ENCODE measurements at places on chromosomes 5 and 9.

DNA sequence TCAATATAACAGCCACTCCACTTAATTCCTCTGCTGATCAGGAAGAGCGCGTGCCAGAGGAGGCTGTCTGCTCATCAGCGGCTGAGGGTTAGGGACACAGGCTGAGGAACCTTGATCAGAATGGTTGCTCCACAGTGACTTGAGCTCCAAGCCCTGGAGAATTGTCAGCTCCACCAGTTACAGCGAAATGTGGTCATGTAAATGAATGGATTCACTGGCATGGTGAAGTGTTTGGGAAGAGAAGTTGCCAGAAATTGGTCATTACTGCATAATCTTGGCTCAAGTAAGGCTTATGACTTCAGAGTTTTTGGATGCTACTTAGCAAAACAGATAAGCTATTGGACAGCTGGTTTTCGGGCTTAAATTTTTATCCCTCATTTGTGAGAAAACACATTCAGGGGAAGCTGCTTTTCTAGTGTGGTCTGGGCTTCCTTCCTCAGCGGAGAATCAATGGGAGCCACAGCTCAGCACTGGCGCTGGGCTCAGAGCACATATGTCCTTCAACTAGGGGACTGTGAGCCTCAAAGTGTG is 65.0 kb downstream of the PRRT1B start:
- DNase-seq: no peak

GRCh38 chr9:71644819-71645362 is 123.4 kb downstream of the CEMIP2 start:
- no peak for DNase-seq

DNA sequence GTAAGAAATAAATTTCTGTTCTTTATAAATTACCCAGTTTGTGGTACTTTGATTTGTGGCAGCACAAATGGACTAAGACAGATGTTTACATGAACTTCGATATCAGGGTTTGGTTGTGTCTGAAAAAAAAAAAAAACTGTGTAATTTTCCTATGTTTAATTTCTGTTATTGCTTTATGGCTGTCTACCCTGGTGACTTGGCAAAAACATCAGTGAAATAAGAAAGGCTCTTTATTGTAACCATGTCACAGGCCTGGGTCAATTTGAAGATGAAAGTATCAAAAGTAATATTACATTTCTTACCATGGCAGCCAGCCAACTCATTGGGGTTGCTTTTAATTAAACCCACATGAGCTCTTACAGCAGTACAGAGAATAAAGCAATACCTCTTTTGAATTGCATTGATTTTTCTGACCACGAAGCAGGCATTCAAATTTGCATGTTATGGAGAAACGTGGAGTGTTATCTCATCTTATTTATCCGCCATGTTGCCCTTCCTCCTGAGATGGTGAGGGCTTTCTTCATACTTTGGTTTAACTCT is 20.6 kb upstream of the SV2C start:
- DNase-seq: no peak

DNA sequence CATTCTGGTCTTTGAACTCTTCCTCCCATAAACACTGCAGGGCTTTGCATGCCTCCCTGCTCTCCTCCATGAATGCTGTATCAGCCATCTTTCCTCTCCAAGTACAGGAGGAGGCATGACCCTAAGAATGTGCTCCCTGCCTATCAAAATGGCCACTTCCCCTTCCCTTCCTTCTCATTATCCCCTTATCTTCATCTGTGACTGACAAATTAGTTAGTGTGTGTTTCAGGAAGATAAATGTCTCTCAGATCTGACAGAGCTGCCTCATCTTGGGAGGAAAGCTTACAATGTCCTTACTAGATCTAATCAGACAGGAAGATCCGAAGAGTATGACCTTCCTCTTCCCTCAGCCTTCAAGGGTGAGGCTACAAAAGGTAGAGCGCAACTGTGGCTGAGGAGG is 46.2 kb downstream of the TLR4 start:
- no peak for DNase-seq

- no peak for DNase-seq
Observed at GRCh38 chr5:105259581-105260217, 1697.1 kb upstream of the NUDT12 start.

DNA sequence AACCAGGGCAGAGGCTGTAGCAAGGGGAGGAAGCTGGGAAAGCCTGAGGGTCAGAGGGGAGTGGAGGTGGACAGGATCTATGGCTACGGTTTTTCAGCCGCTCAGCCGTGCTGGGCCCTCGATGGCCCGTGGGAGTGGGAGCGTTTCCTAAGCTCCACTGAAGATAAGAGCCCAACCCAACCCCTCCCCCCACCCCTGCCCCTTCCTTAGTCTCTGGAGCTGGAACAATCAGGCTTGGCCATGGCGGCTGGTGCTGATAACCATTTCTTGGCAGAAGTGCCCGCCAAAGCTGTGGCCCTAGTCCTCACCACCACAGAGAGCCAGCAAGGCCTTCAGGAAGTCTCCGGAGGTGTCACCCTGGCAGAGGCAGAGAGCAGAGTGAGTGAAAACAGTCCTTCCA is 20.3 kb upstream of the TNIP1 start:
- DNase-seq: no peak

GRCh38 chr9:127444921-127445850 is 6.0 kb downstream of the RPL12 start:
- DNase-seq: no peak

DNA sequence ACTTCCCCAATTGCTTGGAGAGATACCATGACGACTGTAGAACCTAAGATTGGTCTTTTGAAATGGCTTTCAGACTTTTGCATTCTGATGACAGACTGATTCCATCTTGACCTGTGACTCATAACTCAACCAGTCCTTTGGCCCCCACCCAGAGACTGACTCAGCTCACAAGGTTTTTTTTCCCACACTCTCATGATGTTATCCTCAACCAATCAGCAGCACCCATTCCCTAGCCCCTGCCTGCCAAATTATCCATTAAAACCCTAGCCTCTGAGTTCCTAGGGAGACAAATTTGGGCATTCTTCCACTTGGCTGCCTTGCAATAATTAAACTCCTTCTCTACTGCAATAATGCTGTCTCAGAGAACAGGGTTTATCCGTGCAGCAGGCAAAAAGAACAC is 1263.3 kb upstream of the CDH9 start:
- no peak for DNase-seq

- DNase-seq: no peak
Observed at GRCh38 chr9:35273591-35273990, 111.8 kb downstream of the UNC13B start.

- no peak for DNase-seq
Observed at GRCh38 chr9:127323393-127323792, 58.8 kb downstream of the GARNL3 start.

GRCh38 chr9:134778156-134778555 is 102.5 kb upstream of the FCN2 start:
- no peak for DNase-seq

- DNase-seq: no peak
Observed at GRCh38 chr5:39906146-39906545, 481.4 kb upstream of the DAB2 start.

DNA sequence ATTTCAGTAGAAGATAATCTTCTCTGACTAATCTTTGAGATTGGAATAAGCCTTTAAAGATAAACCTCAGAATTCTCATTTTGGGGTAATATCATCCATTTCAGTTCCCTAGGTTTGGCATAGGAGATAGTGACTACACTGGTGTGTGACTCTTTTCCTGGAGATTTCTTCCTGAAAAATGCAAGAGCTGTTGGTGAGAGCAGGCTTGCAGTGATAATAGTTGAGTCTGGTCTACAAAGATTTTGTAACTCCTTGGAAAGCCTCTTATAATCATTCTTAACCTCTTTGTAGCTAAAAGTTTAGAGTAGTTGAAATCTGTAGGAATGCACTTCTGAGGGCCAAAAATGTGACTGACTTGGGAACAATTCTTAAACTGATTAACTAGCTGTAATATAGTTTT is 23.4 kb downstream of the RANBP17 start:
- DNase-seq: no peak

DNA sequence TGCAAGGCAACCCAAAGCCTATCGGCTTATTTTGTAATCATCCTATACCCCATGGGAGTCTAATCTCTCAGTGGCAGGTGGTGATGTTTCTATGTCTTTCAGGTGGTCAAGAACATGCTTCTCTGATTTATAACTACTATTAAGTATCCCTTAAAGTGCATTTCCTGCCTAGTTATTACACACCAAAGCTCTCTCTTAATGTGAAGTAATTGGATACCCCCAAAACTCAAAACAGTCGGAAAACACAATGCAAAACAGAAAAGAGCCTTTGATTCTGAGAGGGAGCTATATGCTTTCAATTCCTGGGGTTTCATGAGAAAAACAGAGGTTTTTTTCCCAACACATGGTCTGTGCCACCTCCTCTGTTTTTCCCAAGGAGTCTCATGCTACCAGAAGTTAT is 416.4 kb downstream of the CSNK1G3 start:
- DNase-seq: no peak

GRCh38 chr5:177356746-177357145 is 978 bp upstream of the RGS14 start:
- no peak for DNase-seq

- no peak for DNase-seq
Observed at GRCh38 chr9:30522486-30522885, 1862.0 kb upstream of the ACO1 start.

DNA sequence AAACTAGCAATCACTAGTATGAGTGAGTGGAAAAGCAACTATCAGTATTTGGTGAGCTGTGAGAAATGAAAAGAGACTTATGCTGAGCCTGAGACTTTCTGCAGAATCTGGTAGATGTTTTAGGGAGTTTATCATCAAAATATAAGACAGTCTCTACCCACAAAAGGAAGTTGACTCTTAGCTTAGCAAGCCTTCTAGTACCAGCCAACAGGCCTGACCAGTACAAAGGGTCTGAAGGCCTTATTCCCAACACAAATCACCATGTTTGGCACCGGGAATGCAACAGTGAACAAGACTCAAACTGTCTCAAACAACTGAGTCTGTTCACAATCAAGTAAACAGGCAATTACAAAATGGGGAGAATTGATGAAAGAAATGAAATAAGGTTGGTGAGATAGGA is 244.4 kb downstream of the CWC27 start:
- DNase-seq: no peak

- DNase-seq: no peak
Observed at GRCh38 chr9:78354324-78354973, 57.5 kb downstream of the PSAT1 start.

DNA sequence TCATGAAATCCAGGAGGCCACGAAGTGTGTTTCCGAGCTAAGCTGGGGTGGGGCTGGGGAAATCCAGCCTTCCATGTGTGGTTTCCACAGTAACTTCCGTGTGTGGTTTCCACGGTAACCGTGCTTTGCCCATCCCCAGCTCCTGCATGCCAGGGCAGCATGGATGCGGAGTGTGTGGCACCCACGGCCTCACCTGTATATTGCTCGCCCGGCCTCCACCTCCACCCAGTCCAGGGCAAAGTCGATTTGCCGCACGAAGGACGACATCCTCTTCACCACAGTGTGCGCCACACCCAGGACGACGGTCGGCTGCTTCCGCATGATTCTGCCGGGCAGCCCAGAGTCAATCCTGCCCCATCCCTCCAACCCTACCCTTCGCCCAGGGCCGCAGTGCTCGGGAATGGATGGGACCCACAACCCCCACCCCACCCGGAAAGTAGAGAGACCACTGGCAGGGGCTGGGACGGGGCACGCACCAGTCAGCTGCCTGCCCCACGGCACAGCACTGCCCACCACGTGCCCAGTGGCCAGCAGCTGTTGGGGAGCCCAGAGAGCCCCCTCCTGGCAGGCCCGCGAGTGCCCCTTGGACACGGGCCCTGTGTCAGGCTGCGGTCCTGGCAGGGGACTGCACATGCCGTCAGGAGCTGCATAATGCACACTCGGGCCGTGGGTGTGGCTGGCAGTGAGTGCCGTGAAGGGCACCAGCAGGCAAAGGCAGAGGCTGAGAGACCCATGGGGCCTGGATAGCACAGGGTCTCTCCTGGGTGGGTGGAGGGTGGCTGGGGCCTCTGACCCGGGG is 39.0 kb upstream of the NSMF start:
- no peak for DNase-seq

DNA sequence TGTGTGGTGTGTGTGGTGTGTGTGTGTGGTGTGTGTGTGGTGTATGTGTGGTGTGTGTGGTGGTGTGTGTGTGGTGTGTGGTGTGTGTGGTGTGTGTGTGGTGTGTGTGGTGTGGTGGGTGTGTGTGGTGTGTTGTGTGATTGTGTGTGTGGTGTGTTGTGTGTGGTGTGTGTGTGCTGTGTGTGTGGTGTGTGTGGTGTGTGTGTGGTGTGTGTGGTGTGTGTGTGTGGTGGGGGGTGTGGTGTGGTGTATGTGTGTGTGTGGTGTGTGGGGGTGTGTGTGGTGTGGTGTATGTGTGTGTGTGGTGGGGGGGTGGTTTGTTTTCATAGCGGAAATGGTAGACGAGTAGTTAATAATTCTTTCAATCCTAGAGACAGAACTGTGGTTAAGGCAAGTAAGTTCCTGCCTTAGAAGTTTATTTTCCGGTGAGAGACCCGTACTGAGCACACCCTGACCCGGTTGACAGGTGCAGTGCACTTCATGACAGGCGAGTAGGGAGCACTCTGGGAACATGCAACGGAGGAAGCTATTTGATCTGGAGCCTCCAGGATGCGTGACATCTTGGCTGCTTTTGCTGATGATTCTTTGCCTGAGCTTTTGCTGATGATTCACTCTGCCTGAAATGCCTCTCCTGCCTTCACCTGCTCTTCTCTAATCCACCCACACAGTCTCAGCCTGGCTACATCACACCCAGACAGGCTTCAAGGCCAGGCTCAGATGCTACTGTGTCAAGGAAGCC is 21.7 kb upstream of the FAT2 start:
- no peak for DNase-seq

DNA sequence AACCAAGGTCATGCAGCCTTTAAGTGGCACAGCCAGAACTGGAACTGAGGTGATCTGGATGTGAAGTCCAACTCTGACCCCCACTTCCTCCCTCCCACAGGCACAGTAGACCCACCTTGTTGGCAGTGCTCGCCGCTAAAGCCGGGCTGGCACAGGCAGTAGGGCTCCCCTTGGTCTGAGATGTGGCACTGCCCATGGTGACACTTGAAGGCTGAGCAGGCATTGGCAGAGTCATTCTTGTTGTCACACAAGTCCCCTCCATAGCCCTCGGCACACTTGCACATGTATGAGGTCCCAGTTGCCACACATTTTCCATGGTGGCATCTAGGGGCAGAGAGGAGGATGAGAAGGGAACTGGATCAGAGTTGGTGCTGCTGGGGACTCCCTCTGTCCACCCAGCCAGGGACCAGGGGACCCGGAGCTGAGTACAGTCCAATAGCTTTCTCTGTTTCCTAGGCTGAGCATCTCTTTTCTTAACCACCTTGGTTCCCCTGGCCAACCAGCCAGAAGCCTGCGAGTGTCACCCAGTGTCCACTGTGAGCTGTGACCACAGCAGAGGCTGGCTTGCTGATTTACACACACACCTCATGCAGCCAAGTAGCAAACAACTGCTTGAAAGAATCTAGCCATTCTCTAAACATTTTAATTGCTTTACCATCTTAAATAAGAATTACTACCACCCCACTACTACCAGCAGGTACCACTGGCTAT is 90.7 kb upstream of the PANK3 start:
- no peak for DNase-seq

DNA sequence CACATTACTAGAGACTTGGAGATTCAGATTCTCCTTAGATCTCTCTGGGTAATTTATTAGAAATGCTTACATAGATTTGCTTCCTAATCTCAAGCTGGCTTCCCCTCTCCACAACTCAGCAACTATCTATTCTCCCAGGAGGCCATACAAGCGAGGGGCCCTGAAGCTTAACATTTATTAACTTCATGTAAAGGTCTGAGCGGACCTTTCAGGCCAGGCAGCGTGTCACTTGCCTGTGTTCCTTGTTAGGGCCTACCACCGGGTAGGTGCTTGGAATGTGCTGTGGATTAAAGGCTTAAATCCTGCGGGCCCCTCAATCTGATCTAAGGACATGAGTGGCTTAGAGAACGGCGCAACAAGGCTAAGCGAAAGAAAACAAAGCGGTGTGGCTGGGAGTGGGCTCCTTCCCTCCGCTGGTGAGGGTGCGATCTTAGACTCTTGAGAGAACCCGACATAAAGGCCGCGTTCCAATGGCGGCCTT is 712 bp upstream of the HSPA4 start:
- DNase-seq: no peak

Measured in stimulated activated CD8-positive, alpha-beta memory T cell treated with anti-CD3 and anti-CD28 coated beads, Interleukin-7, amount 100 ng/mL, for 24 hours (primary cell).